ENCODE measurements at places on chromosomes 16 and 17.

- DNase-seq, result no peak
Measured at GRCh38 chr16:88005181-88005581, 53.9 kb downstream of the BANP start.

DNA sequence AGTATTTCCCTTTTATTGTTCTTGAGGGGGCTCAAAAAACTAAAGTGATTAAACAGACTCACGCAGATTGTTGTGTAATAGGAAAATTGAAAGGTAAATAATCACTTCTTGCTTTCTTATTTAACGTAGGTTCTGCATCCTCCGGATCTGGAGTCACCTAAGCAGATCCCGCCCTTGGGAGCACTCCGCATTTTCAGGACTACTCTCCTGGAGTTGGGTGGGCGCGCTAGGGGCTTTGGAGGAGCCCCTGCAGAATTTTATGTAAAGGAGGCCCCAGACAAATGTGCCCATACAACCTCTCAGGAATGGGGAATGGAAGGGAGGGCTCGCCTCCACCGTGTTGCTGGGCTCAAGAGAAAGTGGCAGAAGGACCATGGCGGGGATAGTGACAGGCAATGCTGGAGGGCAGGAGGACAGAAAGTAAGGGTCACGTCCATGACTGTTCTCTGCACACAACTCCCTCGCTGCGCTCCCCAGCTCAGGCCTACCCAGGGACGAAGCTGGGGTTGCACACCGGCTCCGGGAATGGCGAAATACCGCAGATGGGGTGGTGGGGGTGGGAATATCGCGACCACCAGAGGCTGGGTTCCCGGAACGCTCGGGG is 8.3 kb downstream of the MT2A start:
- no peak for DNase-seq

DNA sequence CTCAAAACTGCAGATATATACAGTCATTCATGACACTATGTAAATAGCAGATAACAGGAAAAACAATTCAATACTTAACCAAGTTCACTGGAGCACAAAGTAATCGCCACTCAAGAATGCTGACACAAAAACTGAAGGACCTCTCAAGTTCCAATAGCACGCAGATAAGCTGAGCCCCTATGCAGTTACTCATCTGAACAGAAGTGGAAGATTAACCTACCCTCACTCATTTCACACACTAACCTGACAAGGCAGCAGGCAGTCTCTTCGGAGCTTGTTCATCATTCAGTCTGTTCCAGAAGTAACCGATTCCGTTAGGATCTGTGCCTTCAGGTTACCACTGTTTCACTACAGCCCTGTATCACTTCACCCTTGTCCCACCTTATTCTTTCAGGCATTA is 6.0 kb downstream of the HELZ start:
- no peak for DNase-seq

- no peak for DNase-seq
Measured at GRCh38 chr17:82909322-82909904, 69.6 kb upstream of the ZNF750 start.

DNA sequence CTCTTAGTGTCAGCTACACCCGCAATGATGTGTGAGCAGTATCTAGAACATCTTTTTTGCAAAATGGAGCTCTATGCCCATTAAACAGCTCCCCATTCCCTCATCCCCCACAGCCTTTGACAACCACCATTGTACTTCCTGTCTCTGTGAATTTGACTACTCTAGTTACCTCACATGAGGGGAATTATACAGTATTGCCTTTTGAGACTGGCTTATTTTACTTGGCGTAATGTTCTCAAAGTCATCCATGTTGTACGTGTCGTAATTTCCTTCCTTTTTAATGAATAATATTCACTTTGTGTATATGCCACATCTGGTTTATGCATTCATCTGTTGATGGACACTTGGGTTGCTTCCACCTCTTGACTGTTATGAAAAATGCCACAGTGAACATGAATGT is 23.2 kb upstream of the CCL22 start:
- no peak for DNase-seq

- no peak for DNase-seq
Measured at GRCh38 chr17:31786796-31787481, 72.1 kb downstream of the COPRS start.

GRCh38 chr17:37064206-37064605 is 115.5 kb downstream of the AATF start:
- DNase-seq, result no peak

DNA sequence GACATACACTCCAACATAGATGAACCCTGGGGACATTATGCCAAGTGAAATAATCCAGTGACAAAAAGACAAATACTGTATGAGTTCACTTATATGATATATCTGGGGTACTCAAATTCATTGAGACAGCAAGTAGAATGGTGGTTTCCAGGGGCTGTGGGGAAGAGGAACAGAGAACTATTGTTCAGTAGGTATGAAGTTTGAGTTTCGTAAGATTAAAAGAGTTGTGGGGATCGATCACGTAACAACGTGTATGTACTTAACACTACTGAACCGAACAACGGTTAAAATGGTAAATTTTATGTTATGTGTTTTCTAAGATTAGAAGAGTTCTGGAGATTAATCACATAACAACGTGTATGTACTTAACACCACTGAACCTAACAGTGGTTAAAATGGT is 100.8 kb downstream of the HS3ST3A1 start:
- DNase-seq, result no peak

GRCh38 chr16:3810818-3811217 is 69.7 kb downstream of the CREBBP start:
- no peak for DNase-seq

- DNase-seq, result no peak
Measured at GRCh38 chr17:47857551-47858455, 6.8 kb upstream of the SP6 start.

DNA sequence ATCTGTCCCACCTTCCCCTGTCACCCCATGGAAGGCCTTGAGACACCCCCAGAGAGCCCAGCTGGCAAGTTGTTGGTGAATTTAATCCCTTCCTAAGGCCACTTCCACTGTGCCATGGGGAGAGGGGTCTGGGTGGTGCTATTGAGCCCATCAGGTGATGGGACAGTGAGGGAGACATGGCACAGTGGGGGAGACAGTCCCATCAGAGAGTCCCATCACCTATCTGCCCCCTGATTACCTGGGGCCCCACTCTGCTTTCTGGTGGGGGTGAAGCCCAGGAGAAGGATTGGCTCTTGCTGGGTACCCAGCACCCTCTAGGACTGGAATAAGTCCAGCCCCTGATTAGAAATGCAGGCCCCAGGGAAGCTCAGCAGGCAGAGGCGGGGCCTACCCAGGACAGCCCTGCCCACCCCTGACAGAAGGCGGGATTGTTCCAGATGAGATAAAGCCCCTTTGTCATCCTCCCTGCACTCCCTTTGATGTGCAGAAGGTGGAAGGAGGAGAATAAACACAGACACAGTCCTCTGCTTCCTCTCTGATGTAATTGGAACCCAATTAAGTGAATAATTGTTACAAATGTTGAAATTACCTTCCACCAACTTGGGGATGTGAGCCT is 18.9 kb downstream of the TMEM132E start:
- DNase-seq, result no peak

DNA sequence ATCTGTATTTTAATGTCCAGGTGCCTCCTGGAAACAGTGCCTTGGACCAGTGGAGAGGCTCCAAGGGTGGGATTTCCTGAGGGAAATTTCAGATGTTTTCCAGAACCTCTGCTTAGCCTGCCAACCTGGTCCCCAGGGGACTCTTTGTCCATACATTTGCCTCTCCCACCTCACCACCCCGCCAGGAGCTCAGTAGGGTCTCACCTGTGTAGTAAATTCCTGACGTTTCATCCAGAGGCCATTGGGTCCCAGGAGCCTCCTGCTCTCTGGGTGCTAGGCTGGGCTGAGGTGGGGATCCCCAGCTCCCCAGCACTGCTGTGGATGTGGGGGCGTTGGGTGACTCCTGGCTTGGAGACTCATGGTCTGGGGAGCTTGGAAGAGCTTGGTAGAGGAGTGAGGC is 2.7 kb downstream of the NLRP1 start:
- DNase-seq, result no peak

DNA sequence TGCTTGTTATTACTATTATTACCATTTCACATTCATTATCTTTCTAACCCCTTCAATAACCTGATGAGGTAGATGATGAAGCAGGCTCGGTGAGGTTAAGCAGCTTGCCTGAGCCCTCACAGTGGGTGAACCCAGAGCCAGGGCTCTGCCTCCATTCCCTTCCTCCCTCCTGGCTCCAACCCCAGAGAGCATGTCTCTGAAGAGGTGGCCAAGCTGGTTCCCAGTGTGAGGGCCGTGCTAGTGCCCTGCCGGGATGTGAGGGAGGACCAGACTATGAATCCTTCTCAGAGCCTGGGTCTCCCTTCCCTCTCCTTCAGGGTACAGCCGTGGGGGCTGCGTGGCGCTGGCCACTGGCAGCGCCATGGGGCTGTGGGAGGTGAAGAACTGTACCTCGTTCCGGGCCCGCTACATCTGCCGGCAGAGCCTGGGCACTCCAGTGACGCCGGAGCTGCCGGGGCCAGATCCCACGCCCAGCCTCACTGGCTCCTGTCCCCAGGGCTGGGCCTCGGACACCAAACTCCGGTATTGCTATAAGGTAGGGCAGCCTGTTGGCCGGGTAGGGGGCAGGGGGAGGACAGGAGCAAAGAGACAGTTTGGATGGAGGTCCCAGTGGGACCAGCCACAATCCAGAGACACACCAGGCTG is 49.6 kb downstream of the MRC2 start:
- DNase-seq, result no peak

DNA sequence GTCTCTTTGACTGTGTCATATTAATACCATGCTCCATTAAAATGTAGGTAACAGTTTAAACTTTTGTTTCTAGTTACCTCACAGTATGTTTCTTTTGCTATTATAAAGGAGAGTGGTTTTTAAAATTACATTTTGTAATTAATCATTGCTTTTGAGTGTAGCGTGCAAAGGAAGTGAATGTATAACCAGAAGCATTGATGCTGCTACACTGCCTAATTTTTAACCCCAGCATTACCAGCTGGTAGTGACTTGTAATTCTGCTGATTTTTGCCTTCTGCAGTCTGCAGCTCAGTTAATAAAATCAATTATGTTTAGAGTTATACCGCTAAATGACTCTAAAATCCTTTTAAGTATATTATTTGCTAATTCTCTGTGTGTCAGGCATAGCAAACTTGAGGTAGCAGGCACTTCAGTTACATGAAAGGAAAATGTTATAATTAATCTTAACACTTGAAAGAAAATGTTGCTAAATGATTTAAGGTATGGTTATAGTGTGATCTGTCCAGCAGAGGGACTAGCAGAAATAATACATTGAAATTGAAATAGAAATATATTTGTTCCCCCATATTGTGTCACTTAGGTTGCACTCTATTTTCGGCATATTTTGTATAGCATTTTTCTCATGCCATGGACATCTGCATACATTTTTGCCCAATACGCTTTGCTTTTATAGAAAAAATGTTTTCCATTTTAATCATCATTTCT is 388.5 kb downstream of the CNTNAP4 start:
- DNase-seq, result no peak

DNA sequence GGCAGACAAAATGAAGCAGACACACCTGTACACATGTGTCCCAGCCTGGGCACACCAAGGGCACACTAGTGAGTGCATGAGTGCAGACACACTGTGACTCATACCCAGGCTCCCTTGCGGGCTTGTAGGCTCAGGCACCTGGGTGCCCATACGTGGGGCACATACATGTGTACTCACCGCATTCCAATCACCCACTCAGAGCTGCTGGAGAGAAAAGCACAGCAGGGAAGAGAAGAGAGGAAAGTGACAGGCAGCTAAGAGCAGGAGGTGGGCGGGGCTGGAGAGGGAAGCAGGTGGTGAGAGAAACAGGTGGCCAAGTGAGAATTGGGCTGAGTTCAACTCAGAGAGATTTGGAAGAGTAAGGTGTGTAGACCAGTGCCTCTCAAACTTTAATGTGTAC is 54.0 kb downstream of the TMEM132E start:
- no peak for DNase-seq

- no peak for DNase-seq
Measured at GRCh38 chr17:5299383-5299782, 17.3 kb downstream of the RABEP1 start.

DNA sequence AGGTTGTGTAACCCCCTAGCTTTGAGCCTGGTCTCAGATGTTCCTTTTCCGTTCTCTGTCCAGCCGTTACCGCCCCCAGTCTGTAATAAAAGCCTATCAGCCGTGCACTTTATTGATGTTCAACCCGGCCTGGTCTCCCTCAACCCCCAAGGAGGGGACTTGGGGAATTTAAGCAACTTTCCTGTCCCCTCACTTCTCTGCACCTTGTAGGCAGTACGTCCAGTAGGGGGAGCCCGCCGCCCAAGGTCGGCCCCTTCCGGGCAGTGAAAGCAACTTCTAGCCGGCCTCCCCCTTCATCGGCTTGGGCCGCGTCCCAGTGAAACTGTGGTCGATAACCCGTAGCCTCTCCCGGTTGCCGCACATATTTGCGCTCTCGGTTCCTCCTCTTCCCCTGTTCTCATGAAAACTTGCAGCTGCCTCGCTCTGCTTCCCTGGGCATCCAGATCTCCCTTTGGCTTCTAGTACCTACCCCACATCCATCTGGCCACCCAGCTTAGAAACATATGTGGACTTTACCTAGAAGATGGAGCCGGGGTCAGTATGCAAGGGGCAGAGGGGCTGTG is 7.9 kb downstream of the PNPO start:
- DNase-seq, result peak; percentile 93

DNA sequence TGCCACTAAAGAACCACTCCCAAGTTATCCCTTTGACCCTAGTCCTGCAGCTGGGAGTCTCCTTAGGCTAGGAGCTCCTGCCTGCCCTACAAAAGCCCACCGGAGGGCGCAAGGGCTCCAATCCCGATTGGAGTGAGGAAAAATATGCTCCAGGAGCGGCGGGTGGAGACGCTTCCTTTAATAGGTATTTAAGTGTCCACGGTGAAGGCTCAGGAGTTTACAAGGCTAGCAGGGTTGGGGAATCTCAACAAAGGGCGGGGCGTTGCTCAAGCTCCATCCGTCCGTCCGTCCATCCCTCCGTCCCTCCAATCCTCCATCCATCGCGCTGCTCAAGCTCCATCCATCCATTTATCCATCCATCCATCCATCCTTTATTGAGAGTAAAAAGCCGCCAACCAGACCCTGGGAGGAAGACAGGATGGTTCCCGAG is 556 bp upstream of the SPNS1 start:
- peak; percentile 64 for DNase-seq

DNA sequence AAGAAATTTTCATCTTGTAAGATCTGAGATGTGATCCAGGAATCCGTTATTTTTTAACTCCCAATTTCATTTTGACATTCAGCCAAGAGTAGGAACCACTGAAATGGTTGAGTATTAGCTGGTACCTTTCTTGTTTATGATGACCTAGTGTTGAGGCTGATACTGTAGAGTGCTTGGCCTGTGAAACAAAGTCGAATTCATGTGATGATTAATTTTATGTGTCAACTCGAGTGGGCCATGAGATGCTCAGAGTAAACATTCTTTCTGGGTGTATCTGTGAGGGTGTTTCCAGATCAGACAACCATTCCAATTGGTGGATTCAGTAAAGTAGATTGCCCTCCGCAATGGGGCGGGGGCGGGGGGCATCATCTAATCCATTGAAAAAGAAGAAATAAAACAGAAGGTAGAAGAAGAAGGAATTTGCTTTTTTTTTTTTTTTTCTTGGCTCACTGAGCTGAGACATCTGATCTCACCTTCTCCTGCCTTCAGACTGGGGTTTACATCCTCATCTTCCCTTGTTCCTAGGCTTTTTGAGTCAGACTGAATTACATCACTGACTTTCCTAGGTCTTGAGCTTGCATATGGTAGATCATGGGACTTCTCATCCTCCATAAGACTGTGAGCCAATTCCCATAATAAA is 264.6 kb upstream of the KCNJ16 start:
- no peak for DNase-seq

All from right hindlimb (tissue), 1 donor.